ENCODE measurements at places on chromosomes 3 and 15.

GRCh38 chr3:32436816-32437189 is 45.1 kb downstream of the CMTM7 start:
- DNase-seq: no peak

DNA sequence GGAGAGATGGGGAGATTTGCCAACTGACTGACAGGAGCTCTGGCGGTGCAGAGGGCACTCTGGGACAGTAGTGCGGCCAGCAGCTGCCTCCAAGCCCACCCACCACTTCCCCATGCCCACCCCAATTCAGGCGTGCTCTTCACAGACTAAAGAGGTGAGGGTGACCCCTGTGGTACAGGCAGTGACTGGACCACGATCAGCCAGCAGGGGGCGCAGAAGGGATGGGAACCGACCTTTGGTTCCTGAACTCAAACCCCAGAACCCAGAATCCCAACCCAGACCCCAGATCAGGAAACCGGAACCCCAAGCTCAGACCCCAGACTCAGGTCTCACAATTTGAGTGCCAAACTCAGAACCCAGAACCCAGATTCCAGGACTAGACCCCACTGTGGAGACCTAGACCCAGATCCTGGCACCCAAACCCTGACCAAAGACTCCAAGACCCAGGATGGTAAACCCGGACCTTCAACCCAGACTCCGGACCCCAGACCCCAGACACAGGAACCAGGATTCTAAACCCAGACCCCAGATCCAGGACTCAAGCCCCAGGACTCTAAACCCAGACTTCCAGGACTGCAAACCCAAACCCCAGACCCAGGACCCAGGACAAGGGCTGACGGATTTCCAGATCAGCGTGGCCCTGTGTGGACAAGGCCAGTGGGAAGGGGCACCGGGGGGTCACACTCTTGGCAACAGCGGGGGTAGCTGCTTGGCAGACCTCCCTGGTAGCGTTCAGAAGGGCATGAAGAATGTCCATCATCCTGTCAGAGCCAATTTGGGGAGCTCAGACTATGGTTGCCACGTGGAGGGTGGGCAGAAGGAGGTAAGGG is 3.7 kb upstream of the MYL3 start:
- peak; percentile 35 for DNase-seq

DNA sequence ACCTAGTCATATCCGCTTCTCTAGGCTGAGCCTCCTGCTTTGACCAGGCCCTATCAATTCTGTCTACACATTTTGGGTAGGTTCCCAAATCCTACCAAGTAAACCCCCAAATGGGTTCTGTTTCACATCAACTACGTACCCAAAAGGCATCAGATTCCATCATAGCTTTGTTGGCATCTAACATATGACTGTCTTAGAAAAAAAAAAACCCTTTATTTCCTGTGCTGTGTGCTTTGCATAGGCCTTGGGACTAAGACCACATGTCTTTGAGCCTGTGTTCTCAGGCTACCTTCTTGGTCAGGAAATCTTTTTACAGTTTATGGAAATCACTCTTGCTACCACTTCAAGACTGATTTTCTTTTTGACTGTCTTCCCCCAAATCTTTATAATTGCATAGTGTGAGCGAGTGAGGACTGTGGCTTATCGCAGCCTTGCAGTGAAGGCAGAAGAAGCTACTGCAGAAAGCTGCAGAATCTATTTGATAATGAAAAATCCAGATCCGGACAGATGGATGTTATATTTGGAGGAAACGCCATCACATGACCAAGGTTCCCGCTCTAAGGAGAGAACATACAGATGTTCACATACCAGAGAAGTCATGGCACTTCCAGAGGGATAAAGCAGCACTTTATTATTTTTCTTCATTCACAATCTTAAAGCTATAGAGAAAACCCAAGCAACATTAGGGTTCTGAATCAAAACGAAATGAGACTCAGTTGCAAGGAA is 111.2 kb downstream of the EOMES start:
- DNase-seq: no peak

DNA sequence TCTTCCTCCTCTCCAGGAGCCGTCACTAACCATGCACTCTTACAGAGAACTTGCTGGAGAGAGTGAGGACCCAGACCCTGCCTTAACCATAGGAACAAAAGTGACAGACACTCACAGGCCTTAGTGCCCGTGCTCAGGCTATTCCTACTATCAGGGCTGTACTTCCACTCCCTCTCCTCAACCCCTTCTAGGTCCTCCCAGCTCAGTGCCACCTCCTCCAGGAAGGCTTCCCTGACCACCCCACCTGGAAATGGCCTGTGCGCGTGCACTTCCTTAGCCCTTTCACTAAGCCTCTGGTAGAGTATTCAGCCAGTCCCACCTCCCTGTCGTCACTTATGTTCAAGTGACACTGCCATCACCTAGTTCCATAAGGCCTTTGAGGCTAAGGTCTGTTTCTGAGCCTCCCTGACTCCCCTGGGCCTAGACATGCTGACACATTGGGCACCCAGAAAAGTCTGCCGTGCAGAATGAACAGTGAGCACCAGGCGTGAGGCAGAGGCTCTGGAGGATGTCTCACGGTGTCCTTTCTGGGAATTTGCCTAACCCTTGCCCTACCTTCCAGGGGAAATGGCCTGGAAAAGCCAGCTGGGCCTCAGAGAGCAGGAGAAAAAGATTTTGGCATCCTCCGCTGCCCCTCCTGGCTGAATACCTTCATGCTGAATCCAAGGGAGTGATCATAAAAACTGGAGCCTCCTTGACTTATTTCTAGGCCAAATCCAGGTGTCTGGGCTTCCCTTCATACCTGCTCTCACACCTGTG is 108.6 kb upstream of the SMAD3 start:
- no peak for DNase-seq

- no peak for DNase-seq
These were observed 22.7 kb upstream of the CHD2 start for GRCh38 chr15:92877416-92877815.

- no peak for DNase-seq
These were observed 55.7 kb downstream of the PXYLP1 start for GRCh38 chr3:141287326-141287725.

GRCh38 chr15:77901921-77902750 is 175.4 kb downstream of the TBC1D2B start:
- DNase-seq: no peak

GRCh38 chr3:142498397-142499180 is 50.8 kb upstream of the XRN1 start:
- DNase-seq: no peak

DNA sequence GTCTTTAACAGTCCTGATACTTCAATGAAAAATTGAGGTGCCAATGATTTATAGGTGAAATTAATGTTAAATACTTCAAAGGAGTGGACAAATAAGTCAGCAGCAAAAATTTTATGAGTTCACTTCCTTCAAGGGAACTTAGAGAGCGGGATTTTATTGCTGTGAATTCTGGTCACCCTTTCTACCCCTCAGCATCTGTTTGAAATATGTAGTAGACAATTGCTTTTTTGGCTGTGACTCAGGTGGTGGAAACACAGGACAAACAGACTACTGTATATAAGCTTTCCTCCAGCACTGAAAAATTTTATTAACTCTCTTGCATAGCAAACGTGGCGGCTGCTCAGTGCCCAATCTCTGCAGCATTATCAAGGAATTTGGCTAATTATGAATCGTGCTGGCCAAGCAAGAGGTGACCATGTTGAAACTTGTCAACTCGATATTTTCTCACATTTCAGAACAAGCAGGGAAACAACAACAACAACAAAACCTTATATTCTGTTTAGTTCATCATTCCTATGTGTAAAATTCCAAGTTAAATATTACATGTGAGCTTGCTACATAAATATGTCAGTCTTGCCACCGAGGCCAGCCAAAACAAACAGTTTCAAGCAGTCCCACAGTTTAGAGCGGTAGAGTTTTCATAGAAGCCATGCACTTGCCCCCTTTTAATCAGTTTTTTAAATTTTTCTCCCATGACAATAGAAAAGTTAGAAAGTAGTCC is 420.2 kb downstream of the FOXP1 start:
- DNase-seq: no peak

DNA sequence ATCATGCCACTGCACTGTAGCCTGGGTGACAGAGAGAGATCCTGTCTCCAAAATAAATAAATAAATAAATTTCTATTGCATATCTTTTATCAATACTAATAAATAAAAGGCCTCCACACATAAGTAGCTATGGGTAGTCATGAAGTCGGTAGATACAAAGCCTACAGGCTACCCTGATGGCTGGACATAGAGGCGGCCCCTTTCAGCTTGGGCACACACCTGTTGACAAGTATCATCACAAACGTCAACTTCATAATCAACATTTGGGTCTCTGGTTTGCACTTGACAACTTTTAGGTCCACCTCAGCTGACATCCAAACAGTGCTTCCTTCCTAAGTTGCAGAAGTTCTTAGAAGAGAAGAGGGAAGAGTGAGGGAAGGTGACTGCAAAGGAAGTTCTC is 53.4 kb downstream of the ITGA11 start:
- no peak for DNase-seq

GRCh38 chr3:43638594-43639447 is 17.0 kb upstream of the ANO10 start:
- DNase-seq: no peak

DNA sequence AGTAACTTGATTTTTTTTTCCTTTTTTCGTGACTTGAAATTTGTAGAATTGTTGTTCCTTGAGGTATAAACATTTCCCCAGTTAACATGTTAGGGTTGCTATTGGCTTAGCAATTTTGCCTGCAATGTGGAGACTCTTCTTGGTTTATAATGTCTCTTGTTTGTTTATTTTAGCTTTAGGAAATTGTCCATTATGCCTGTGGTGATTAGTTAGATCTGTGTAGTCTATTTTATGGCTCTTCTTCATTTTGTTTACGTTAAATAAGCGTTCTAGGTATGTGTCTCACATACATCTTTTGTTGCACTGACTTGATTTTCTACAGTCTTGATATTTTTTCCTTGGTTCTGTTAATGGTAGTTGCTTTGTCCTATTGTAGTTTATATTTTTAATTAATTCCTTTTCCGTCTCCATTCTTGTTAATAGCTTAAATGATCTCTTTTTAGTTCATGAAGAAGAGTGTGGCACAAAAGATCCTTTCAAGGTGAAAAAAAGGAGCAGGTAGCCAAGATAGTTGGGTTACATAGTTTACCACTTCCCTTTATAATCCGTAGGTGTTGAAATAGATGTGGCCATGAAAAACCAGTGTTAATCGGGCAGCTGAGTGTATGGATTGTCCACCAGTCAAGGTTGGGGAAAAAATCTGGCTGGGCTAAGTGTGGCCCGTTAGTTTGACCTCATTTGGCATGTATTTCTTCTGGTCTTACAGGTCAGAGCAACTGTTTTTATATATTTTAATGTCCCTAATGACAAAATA is 12.1 kb downstream of the IQGAP1 start:
- DNase-seq: no peak

DNA sequence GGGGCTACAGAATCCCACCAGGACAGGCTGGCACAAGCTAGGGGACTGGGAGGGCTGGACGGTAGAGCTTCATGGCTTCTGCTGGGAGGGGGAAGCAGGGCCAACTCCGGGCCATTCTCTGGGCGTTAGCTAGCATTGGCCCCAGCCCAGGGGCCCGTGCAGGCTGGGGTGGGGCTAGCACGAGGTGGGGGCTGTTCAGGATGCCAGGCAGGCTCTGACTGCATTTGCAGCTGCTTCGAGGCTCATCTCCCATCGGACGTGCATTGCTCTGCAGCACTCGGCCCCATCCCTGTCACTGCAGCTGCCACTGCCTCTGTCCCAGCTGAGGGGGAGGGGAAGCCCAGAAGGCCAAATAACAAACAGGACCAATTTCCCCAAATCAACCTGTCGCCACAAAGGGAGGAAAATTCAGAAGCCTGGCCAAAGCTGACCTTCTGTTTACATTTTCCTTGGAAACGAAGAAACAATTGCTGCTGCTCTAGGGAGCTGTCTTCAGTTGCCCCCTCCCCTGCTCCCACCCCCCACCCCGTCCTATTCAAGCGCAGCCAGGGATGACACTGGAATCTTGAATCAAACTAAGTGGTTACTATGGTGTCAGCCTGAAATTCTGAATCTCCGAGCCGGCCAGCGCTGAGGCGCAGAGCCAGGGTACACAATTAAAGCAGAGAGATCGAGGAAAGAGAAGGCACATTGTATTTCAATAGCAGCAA is 138.8 kb upstream of the PRR20G start:
- DNase-seq: no peak

- DNase-seq: no peak
These were observed 946.7 kb downstream of the ZPLD1 start for GRCh38 chr3:103381296-103382079.

Data from GOT3 (cell line).